ENCODE measurements at places on chromosomes 4 and X. TPM values are rescaled to one million over a fixed set of nuclear protein-coding genes. Genes with fewer than 3 reads are reported as not detected.

The FGF13 gene
- polyA plus RNA-seq = 0.49 TPM

The STATH gene
- polyA plus RNA-seq = not detected

The TIMM8A gene
- 9.8 TPM for polyA plus RNA-seq

The VBP1 gene
- 28.2 TPM for polyA plus RNA-seq

The MAGEA4 gene
- not detected for polyA plus RNA-seq

The SLC10A3 gene
- 24.7 TPM for polyA plus RNA-seq

The TASL gene
- polyA plus RNA-seq = 0.16 TPM

The CXCL3 gene
- polyA plus RNA-seq = 0.47 TPM

The FGF5 gene
- 0.04 TPM for polyA plus RNA-seq

The WDR17 gene
- polyA plus RNA-seq = 0.22 TPM

The IL15 gene
- 2.8 TPM for polyA plus RNA-seq

The PRRG3 gene
- polyA plus RNA-seq = 0.08 TPM

All from esophagus (tissue), 2 donors.